ENCODE measurements at places on chromosomes 16 and 17.

DNA sequence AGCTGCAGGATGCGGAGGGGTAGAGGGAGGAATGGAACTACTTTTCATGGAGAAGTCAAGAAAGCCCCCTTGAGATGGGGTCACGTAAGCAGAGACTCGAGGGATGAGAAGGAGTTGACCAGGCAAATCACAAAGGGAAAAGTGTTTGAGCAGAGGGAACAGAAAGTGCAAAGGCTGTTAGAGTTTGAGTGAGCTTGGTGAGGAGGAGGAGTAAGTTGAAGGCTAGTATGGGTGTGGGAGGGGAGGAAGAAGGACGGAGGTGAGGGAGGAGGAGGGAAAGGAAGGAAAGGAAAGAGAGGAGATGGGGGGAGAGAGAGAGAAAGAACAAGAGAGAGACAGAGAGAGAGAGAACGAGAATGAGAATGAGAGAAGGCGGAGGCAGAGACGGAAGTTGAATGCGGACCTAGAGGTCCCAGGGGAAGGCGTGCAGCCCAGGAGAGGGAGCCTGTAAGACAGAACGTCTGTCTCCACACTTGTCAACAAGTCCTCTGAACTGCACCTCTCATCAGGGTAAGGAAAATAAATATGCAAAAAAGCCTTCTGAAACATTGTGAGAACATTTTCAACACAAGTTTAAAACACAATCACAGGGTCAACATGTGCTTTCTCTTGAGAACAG is 279.8 kb upstream of the EEF2KMT start:
- no peak for DNase-seq

DNA sequence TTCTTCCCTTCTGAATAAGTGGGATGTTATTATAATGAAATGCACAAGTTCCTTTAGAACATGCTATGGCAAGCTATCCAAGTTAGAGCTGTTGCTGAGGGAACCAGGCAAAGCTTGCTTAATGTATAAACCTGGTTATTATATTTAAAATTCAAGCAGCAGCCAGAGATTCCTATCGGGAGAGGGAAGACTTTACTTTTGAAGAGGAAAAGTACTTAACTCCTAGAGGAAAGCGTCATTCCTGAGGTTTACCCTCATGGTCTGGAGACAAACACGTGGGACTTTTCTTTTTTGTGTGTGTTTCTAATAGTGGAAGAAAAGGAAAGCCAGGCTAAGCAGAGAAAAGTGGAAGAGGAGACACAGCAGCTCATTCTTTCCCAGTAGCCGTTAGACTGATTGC is 39.9 kb upstream of the MYH10 start:
- DNase-seq, result no peak

- no peak for DNase-seq
Measured at GRCh38 chr17:77943971-77944370, 14.5 kb upstream of the TNRC6C start.

DNA sequence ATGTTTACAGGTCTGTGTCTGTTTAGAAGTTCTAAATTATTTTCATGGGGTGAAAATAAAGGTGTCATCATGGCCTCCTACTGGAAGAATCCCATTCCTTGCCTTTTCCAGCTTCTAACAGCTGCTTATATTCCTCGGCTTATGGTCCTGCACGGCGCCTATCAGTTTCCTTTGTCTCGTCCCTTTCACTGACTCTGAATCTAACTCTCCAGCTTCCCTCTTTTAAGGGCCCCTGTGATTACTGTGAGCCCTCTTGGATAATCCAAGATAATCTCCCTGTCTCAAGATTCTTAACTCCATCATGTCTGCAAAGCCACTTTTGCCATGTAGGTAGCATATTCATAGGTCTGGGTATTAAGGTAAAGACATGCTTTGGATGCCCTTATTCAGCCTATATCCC is 441.0 kb upstream of the ERCC4 start:
- no peak for DNase-seq

DNA sequence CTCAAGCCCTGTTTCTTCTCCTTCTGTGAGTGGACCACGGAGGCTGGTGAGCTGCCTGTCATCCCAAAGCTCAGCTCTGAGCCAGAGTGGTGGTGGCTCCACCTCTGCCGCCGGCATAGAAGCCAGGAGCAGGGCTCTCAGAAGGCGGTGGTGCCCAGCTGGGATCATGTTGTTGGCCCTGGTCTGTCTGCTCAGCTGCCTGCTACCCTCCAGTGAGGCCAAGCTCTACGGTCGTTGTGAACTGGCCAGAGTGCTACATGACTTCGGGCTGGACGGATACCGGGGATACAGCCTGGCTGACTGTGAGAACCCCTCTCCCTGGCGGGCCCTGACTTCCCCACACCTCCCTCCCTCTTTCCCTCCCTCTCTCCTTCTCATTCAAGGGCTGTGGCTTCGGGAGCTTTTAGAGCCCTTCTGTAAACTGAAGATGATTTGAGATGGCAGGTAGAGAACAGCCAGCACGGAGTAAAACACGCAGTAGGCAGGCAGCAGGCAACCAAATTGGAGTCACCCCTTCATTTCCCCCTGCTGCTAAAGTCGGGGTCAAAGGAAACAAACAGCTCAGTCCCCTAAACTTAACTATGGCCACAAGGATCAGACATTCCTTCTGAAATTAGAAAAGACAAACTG is 3.9 kb downstream of the SPACA3 start:
- DNase-seq, result no peak

GRCh38 chr17:75009139-75009724 is 3.2 kb upstream of the MRPL58 start:
- no peak for DNase-seq

GRCh38 chr17:41792845-41793783 is 6.6 kb upstream of the JUP start:
- no peak for DNase-seq

DNA sequence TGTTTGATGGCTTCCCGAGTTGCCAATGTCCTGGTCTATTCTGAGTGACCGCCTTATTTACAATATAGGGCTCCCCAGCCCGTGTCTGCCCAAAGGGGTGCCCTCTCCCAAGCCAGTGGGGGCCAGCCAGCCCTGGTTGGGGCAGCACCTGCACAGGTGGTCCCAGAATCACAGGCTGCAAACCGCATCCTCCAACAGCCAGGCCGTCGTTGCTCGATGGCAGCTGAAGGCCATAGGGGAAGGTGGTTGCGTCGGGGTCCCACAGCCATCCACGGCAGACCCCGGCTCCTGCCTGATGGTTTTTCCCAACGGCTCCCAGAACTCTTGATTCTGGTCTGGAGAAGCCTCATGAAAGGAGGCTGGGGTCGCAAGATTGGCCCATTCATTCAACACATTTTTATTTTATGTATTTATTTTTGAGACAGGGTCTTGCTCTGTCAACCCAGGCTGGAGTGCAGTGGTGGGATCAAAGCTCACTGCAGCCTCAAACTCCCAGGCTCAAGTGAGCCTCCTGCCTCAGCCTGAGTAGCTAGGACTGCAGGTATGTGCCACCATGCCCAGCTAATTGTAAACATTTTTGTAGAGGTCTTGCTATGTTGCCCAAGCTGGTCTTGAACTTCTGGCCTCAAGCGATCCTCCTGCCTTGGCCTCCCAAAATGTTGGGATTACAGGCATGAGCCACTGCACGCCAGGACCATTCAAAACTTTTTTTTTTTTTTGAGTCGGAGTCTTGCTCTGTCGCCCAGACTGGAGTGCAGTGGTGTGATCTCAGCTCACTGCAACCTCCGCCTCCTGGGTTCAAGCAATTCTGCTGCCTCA is 79.0 kb upstream of the TOB1 start:
- DNase-seq, result no peak

Data from NCI-H1092 treated with DMSO at 0.1 percent for 48 hours (cell line).